GM23248 (cell line): ENCODE measurements at places on chromosomes 3 and 15.

GRCh38 chr3:178156301-178156700 is 379.9 kb upstream of the KCNMB2 start:
- no peak for DNase-seq

- no peak for DNase-seq
These were observed 32.5 kb downstream of the BHLHE40 start for GRCh38 chr3:5011555-5012256.

DNA sequence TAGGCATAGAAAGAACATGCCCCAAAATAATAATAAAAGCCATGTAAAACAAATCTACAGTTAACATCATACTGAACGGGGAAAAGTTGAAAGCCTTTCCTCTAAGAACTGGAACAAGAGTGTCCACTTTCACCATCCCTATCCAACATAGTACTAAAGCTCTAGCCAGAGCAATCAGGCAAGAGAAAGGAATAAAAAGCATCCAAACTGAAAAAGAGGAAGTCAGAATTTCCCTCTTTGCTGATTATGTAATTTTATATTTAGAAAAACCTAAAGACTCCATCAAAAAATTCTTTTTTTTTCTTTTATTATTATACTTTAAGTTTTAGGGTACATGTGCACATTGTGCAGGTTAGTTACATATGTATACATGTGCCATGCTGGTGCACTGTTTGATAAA is 661.6 kb upstream of the CBLB start:
- DNase-seq, result no peak

DNA sequence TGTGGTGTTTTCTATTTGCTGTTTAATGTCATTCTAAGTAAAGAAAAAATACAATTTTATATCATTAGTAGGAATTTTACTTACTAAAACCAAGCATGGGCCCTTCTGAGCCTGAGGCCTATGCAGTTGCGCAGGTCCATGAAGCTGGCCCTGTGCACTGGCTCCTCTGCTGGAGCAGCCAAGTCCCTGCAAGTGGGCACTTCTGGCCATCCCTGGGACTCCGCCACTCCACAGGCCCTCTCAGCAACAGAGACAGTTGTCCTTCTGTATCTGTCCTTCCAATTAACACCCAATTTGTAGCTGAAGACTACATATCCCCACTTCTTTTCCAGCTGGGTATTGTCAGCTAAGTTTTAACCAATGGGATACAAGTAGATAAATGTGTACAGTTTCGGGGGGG is 49.9 kb upstream of the RYK start:
- peak; percentile 40 for DNase-seq

- peak; percentile 90 for DNase-seq
These were observed 6.1 kb upstream of the AP2M1 start for GRCh38 chr3:184168363-184169120.

DNA sequence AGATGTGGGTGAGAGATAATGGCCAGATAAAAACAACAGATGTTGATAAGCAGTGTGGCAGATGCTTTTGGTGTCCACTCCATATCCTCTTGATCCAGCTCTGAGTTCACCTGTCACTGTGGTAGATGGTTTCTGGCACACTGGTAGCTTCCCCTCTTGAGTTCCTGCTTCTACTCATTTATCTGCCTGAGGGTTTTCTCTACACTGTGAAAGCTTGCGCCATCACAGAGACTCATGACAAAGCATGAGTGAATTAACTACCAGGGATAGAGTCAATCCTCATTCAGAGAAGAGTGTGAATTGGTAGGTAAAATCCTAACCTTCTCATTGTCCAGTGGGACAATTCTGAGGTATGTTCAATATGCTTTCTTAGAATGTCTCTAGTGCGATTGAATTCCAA is 50.0 kb upstream of the ARHGEF26 start:
- DNase-seq, result no peak

GRCh38 chr15:74121858-74122257 is 8.5 kb upstream of the ISLR2 start:
- no peak for DNase-seq

- DNase-seq, result no peak
These were observed 726.7 kb upstream of the NR2F2 start for GRCh38 chr15:95603802-95604201.

- peak; percentile 34 for DNase-seq
These were observed 9.2 kb downstream of the RAB8B start for GRCh38 chr15:63198371-63199250.

GRCh38 chr15:67189326-67190051 is 65.0 kb downstream of the AAGAB start:
- DNase-seq, result peak; percentile 63

DNA sequence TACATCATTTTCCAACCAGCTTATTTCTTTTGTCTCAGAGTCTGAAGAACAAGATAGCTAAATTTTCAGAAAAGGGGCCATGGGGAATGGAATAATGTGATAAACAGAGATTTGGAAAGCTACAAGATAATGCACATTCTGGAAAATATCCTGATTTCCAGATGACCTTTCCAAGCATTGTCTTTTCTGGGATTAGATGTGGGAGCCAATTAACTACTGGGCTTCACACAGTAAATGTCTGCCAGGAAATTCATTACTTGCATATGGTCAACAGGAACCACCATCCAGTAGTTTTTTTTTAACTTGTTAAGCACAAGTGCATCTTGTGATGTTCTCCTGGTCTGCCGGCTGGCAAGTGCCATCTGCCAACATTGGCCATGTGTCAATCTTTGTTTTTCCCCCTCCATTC is 131.1 kb upstream of the BFSP2 start:
- DNase-seq, result no peak

DNA sequence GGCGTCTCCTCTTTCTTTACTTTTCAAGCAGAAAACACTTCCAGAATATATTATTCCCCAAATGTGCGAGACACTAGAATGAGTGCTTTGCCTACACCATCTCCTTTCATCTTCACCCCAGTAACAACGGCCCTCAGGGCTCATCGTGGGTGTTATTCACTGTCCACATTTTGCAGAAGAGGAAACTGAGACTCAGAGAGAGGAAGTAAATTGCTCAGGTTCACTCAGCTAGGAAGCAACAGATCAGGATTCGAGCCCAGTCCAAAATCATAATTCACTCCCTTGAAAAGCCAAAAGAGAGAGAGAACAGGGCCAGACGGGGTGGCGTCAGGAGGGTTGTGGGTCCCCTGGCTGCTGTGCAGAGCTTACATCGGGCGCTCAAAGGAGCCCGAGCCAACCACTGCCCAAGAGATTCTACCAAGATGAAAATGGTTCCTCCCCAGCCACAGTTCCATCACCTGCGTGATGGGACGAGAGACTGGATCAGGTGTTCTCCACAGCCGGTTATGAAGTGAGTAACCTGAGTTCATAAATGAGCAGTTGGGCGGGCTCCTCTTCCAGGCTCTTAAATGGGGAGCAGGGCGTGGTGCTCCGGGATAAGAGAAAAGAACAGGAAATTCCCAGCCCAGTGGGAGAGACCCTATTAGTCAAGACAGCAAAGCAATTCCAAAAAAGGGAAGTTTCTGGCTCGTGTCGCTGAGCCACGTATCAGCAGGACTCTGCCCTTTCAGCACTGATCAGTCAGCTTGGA is 48.6 kb upstream of the FLNB start:
- DNase-seq, result peak; percentile 67

- peak; percentile 88 for DNase-seq
These were observed 17.0 kb downstream of the TOPBP1 start for GRCh38 chr3:133644768-133645167.

GRCh38 chr3:114743746-114744485 is 403.2 kb downstream of the ZBTB20 start:
- no peak for DNase-seq

GRCh38 chr15:20353966-20354883 is 187.4 kb downstream of the GOLGA6L6 start:
- DNase-seq, result no peak

DNA sequence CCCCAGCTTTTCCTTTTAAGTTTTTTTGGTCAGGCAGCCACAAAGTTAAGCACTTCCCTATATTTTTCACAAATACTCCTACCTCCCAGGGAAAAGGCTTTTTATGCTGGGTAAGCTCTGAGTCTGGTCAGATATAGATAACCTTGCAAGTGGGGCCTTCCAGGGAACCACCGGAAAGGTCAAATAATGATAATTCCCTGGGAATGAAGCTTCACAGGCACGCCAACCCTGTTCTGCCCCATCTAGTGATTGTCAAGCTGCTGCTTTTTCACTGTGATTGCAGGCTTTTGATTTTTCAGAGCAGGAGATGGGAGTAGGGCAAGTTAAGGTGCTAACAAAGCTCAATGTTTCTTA is 121.0 kb downstream of the ZNF609 start:
- no peak for DNase-seq

GRCh38 chr15:69417581-69417980 is 3.4 kb downstream of the KIF23 start:
- peak; percentile 51 for DNase-seq

- DNase-seq, result no peak
These were observed 97.9 kb downstream of the RAP2B start for GRCh38 chr3:153259956-153260355.

DNA sequence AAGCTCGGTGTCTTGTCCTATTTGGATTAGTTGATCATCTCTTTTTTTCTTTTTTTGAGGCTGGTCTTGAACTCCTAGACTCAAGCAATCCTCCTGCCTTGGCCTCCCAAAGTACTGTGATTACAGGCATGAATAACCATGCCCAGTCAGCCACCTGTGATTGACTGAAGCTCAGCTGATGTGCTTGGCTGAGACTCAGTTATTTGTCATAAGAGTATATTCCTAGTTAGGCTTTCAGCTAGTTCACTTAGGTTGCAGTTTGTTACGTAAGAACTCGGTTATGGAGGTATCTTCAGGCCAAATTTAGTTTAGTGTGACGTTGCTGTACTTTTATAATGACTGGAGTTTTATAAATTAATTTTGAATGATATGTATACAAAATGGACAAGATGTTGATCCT is 365.0 kb downstream of the SV2B start:
- DNase-seq, result no peak

- no peak for DNase-seq
These were observed 69.5 kb downstream of the TIPARP start for GRCh38 chr3:156743859-156744258.

- peak; percentile 82 for DNase-seq
These were observed 384 bp downstream of the KNL1 start for GRCh38 chr15:40594429-40594836.

GRCh38 chr15:67085818-67086636 is 20.6 kb downstream of the SMAD3 start:
- DNase-seq, result peak; percentile 92

- no peak for DNase-seq
These were observed 17.3 kb upstream of the LRRK1 start for GRCh38 chr15:100901702-100902435.

GRCh38 chr3:46542801-46543201 is 23.3 kb downstream of the LRRC2 start:
- DNase-seq, result no peak

DNA sequence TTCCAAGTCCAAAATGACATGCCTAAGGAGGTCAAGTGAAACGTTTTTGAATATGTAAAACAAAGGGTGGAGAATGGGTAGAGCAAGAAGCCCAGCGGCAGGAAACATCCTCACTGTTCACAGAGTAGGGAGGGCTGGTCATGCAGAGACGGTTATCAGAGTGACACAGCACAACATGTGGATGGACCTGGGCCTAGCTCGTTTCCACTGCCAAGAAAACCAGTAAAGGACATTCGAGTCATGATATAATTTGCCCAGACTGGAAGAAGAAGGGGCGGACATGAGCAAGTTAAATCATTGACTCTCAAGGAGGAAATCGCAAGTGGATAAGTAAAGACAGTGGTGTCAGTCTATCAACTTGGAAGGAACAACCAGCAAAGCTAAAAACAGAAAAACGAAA is 89.3 kb downstream of the LRIG1 start:
- peak; percentile 74 for DNase-seq

GRCh38 chr3:109927161-109927560 is 589.8 kb upstream of the DPPA4 start:
- DNase-seq, result peak; percentile 97

GRCh38 chr15:99435113-99435695 is 130.6 kb upstream of the MEF2A start:
- no peak for DNase-seq

DNA sequence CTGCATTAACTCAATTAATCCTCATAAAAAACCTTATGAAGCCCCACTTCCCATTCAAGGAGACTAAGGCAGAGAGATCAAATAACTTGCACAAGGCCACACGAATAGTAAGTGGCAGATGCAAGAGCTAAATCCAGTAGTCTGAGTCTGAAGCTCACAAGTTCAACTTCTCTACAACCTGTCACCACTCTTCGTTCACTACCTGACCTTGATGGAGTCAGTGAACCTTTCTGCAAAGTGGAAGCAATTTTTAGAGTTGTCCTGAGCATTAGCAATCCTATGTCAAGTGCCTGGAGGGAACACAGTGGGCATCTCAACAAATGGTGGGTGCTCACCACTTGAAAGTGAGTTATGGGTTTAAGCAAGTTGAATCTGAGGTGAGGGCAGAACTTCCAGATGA is 2.1 kb upstream of the SPINT1 start:
- DNase-seq, result no peak

DNA sequence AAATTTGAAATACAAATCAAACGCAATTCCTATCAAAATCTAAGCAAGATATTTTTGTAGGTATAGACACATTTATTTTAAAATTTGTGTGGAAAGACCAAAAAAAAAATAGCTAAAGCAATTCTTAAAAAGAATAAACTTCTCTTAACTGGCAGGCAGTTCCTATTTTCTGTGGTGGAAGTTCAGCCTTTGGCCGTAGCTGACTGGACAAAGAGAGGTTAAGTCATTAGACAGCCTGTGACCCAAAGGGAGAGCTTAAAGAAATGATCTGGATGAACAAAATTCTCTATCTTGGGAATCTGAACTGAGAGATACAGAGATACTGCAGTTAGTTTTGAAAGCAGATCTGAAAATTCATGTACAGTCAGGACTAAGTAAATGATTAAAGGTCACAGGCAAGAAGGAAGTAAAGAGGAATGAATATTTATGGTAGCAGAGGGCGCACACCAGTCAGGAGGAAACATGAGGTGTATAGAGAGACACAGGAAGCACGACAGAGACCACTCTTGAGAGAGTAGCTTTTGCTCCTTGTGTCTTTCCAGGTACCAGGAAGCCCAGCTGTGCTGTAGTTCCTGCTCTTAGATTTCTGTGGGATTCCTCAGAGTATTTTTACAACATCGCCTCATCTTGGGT is 57.5 kb downstream of the TPRG1 start:
- DNase-seq, result no peak

- DNase-seq, result peak; percentile 38
These were observed 146.8 kb downstream of the ROBO2 start for GRCh38 chr3:77186728-77187127.

- DNase-seq, result peak; percentile 90
These were observed 42.9 kb downstream of the MYO1E start for GRCh38 chr15:59329570-59330350.

DNA sequence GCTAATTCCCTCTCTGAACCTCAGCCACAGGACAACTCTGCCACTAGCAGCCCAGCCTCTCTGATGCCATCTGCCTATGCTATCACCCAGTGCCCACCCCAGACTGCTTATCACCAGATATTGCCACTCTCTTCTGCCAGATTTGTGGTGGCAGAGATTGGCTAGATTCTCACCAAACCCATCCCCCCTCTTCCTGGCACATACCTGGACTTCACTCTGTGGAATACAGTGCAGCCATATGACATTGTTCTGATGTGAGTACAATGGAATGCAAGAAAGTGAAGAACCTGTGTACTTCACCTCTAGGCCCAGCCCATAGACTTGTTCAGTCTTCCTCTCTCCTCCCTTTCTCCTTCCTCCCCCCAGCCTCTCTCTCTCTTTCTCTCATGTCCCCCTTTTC is 46.9 kb upstream of the NTRK3 start:
- no peak for DNase-seq
